Activated CD4-positive, alpha-beta T cell treated with anti-CD3 and anti-CD28 coated beads for 4 hours (primary cell): ENCODE measurements at places on chromosomes 2 and 18.

- no peak for DNase-seq
These were observed 286.7 kb upstream of the CYRIA start for GRCh38 chr2:16952368-16952767.

DNA sequence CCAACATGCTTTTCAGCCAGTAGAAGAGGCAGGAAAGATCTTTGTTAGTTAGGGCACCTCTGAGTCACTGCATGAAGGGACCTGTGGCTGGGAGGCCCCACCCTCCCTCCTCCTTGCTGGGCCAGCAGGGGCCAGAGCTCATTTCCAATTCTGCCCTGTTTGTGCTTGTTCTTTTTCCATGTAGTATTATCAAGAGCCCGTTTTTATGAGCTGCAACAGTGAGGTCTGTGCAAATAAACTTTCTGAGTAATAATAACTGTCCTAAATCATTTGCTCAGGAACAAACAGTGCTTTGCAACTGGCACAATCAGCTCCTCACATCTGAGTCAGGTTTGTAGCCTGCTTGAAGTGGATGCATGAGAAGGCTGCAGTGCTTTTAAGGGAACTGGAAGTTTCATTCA is 128.0 kb downstream of the ARL4C start:
- peak; percentile 56 for DNase-seq

- no peak for DNase-seq
These were observed 25.1 kb downstream of the DNPEP start for GRCh38 chr2:219362524-219363164.

GRCh38 chr2:102114290-102114721 is 28.2 kb upstream of the IL1R1 start:
- no peak for DNase-seq

DNA sequence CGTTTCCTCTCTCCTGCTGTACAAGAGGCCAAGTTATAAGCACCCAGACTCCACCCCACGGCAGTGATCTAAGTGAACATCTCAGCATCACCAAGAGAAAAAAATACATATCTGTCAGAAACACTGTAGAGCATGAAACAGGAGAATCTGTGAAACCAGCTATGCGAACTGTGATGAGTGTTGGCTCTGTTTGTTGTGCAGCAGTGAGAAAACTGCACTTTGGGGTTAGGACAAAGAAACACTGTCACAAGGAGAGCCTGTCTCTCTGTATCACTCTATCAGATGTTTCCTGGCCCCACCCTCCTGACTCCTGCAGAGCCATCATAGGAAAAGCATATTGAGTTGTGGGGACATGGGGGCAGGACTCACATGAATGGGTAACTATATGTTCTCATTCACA is 87.1 kb downstream of the LAMA3 start:
- DNase-seq, result no peak

DNA sequence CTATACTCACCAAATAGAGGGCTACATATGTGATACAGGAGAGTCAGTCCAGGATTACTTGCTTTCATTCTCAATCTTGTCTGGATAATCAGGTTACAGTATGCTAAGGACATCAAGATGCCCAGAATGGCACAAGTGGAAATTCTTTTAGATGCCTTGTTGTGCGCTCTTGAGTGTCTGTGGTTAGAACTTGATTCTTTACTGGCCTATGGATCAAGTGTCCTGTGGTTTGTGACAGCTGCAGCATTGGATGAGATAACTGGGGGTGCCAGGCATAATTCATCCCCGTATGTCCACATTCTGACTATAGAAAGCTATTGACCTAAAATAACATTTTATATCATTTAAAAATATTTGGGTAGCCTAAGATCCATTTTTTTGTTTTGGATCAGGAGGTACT is 40.1 kb downstream of the CDC42EP3 start:
- no peak for DNase-seq

GRCh38 chr2:14619441-14619840 is 13.1 kb upstream of the LRATD1 start:
- no peak for DNase-seq

- no peak for DNase-seq
These were observed 226.4 kb upstream of the VWC2L start for GRCh38 chr2:214184461-214184860.

GRCh38 chr2:48633143-48633542 is 15.5 kb downstream of the GTF2A1L start:
- DNase-seq, result no peak

DNA sequence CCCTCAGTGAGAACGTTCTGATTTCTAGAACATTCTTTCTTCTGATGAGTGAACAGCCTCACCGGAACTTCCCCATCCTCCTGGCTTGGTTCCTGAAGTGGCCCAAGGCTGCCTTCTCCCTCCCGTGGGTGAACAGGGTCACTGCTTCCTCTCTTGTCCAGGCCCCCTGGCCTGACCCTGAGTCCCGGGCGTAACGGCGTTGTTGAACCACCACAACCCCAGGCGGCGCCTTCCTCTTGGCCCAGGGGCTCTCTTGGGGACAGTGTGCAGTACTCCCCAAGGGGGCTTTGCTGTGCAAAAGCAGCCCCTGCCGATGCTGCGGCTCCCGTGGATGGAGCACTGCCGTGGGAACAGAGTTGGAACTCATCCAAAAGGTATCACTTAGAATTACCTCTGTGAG is 147.2 kb downstream of the TSN start:
- no peak for DNase-seq

DNA sequence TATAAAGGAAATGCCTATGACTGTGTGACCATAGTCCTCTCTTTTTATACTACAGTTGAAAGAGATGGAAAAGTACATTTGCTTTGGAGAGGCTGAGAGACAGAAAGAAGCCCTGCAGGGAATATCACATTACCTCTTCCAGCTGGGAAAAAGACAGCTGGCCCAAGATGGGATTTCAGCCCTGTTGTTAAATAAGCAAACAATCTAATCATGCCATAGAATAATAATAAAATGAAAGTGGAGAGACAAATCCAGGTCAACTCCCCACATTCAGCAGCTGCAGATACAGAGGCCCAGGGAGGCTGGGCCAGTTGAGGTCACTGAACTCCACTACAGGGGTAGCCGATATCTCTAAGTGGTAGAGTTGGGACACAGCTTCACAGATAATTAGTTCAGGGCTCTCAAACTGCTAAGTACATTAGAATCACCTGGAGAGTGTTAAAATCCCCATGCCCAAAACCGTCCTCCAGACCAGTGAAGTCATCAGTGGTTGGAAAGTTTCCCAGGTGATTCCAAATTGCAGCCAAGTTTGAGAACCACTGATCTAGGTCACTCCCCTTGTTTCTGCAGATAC is 81.9 kb downstream of the MOGAT1 start:
- no peak for DNase-seq

DNA sequence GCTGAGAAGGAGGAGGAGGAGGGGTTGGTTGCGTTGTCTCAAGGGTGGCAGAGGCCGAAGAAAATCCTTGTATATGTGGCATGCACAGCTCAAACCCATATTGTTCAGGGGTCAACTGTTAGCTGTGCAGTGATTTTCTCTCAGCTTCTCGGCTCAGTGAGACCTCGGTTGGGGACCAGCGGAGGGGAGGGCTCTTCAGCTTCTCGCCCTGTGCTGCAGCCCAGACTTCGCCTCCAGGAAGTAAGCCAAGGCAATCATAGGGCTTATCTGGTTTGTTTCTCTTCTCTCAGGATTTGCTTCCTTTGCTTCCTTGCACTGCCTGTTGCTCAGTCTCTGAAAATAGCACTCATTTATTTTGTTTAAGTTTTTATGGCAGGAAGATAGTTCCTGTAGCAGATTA is 85.5 kb downstream of the SOWAHC start:
- no peak for DNase-seq

- no peak for DNase-seq
These were observed 382.2 kb upstream of the TRIB2 start for GRCh38 chr2:12334412-12334966.

DNA sequence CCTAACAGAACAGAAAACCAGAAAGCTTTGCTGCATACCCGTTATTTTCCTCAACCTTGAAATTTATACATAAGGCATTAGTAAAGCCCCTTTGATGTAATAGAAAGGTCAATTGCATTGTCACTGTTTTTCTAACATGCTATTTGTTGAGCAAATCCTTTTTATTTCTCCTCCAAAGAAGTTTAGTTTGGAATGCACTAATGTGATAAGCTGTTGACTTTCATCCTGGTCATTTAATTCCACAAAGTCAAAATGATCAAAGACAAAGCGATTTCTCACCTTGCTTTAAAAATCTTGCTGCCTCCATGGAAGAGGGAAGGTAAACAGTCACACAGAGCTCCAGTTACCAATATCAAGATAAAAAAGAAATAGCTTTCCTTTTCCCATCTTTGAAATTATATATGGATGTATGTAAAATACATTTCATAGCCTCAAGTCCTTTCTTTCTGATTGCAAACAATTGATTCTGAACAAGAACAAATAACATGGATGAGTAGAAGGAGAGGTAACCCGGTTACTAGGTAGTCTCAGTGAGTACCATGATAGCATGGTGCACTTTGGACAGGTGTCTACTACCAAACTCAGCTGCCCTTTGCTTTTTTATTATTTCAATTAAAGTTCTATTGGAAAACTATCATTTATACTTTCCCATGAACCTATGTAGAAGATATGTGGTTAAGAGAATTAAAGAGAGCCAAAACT is 452.7 kb downstream of the STK39 start:
- DNase-seq, result no peak

GRCh38 chr18:69367104-69367503 is 33.6 kb upstream of the DOK6 start:
- DNase-seq, result no peak

- DNase-seq, result no peak
These were observed 148.8 kb downstream of the WDSUB1 start for GRCh38 chr2:159137511-159138241.

DNA sequence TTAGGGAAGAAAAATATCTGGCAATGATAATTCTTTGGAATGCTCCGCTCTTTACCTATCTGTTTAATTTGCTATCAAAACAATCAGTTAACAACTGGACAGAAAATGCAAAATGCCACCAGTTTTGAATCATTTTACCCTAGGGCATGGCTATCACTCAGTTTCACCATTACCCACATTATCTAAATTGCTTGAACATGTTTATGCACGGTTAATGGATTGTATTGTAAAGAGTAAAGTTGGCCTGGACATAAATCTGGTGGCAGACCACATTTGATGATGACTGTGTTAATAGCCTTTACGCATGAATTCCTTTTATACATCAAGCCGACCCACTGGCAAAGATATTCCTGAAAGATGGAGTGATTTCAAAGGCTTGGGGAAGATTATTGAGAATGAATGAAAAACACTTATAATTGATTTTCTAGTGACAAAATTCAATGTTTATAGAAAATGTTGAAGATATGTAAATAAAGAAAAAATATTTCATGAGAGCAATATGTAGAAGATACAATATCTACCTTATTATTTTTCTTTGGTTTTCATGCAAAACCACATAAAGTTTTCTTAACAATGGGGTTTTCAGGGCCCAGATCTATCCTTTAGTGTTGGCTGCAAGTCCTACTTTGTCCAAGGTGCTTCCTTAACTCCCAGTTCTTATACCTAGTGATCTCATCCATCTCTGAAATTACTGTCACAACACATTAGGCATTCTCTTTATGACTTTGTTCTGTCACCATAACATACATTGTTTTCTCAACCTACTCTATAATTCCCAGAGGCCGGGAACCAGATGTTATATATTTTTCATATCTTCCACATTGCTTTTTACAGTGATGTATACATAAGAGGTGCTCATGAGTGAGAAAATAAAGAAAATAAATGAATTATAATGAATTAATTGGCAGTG is 265.1 kb downstream of the RIT2 start:
- DNase-seq, result no peak

- no peak for DNase-seq
These were observed 45.4 kb upstream of the CTAGE1 start for GRCh38 chr18:22463076-22463475.

GRCh38 chr2:203869223-203870042 is 1.9 kb downstream of the CTLA4 start:
- peak; percentile 53 for DNase-seq

- DNase-seq, result no peak
These were observed 1.5 kb upstream of the RRM2 start for GRCh38 chr2:10120877-10121574.

GRCh38 chr2:178412047-178412446 is 38.9 kb downstream of the PRKRA start:
- DNase-seq, result no peak

DNA sequence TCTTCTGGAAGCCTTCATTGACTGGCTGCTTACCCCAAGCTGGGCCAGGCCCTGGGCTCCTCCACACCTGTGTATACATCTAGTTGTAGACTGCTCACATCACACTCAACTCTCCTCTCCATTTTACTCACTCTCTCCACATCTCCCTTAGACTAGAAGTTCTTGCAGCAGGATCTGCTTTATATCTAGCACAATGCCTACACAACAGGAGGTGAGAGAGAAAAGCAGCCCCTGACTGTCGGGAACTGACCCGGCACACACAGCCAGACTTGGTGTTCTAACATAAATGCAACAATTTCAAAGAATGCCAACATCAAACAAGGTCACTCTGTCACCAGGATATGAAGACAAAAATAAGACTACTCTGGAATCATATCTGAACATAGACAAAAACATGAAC is 5.9 kb downstream of the KIDINS220 start:
- DNase-seq, result no peak

DNA sequence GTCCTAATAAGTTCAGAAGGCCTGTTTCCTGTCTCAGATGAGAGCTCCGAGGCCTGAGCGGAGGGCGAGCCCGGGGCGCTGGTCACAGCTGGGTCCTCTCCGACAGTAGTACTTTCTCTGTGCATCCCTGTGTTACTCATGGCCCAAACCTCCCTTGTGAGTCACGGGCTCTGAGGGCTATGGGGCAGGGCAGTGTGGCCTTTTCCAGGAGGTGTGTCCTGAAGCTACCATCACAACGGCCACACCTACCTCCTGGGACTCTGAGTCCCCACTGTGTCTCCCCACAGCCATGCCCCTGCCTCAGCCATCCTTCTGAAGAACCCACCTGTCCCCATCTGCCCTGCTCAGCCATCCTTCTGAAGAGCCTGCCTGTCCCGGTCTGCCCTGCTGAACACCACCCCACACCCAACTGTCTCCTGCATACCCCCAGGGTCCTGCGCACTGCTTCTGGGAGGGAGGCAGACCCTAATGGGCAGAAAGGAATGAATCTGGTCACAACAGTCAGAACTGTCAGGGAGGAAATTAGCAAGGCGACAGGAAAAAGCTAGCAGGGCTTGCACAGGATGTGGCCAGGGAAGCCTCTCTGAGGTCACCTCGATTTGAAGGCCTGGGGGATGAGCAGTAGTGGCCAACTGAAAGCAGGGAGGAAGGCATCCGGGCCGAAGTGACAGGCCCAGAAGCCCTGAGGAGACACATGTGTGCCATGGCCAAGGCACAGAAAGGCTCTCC is 145.4 kb upstream of the RIOK3 start:
- no peak for DNase-seq
